ENCODE measurements at places on chromosomes 7 and 10. TPM values are rescaled to one million over a fixed set of nuclear protein-coding genes. Genes with fewer than 3 reads are reported as not detected.

Gene CCDC172
- not detected for total RNA-seq

Gene GLCCI1
- 20.5 TPM for total RNA-seq

DNA sequence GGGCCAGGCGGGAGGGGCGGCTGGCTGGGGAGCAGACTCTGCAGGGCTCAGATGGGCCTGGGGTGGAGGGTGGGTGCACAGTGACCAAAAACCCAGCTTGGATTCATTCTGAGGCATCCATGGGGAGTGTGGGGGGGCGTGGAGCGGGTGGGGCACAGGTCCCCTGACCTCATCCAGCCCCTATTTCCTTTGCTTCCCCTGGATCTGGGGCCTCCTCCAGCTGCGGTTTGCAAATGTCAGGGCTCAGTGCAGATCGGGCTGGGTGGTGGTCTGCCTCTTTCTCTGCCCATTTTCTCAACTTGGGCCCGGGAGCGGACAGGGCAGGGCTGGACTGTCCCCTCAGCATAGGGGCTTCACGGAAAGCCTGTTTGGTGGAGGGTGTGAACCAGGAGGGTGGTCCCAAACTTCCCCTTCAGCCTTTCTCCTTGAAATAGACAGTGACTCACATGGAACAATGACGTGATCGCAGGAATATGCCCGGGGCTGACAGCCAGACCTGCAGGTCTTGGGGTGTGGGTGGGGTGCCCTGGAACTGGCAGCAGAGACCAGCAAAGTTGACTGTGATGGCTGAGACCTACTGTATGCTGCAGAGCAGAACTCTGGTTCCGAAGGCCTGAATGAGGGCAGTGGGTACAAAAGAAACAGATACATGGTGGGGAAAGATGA is 72.9 kb upstream of the PODXL start:
- no peak for DNase-seq

GRCh38 chr10:93718937-93719725 is 16.7 kb upstream of the FRA10AC1 start:
- no peak for DNase-seq

GRCh38 chr7:47663851-47664250 is 81.9 kb upstream of the TNS3 start:
- DNase-seq: peak; percentile 54

- DNase-seq: no peak
Observed at GRCh38 chr7:112266595-112267270, 60.2 kb downstream of the ZNF277 start.

Gene PNLIPRP1
- 0.31 TPM for total RNA-seq

DNA sequence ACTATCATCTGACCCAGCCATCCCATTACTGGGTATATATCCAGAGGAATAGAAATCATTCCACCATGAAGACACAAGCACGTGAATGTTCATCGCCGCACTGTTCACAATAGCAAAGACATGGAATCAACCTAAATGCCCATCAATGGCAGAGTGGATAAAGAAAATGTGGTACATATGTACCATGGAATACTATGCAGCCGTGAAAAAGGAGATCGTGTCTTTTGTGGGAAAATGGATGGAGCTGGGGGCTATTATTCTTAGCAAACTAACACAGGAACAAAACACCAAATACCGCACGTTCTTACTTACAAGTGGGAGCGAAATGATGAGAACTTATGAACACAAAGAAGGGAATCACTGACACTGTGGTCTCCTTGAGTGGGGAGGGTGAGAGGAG is 9.8 kb upstream of the KNDC1 start:
- DNase-seq: no peak

Gene ASB10
- total RNA-seq: 4.9 TPM

Gene JAKMIP3
- 1.0 TPM for total RNA-seq

DNA sequence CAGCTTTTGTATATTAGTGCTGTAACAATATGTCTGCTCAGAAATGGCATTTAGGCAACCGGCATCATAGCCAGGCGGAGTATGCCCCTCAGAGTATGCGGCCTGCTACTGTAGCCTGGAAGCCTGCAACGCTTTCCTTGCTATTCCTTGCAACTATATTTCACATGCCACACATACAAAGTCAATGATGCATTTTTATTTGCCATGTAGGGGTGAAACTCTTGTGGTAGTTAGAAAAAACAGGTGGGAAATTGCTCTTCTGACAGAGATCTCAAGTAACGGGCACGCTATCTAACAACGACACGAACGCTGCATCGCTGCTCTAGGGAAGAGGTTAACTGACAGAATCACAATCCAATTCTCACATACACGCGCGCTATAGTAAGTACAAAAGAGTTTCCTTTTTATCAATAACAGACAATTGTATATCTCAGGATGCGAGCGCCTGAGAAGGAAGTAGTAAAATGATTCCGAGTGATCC is 5.9 kb downstream of the EBF3 start:
- DNase-seq: peak; percentile 84

Gene TSPAN12
- total RNA-seq: 53.9 TPM

Gene CHAT
- total RNA-seq: not detected

DNA sequence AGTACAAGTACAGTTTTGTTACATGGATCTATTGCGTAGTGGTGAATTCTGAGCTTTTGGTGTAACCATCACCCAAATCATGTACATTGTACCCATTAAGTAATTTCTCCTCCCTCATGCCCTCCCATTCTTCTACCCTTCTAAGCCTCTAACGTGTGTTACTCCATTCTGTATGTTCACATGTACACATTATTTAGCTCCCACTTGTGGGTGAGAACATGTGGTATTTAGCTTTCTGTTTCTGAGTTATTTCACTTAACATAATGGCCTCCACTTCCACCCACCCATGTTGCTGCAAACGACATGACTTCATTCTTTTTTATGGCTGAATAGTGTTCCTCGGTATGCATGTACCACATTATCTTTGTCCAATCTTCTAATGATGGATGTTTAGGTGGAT is 251.3 kb downstream of the CAMK1D start:
- no peak for DNase-seq

Gene C10orf143
- 0.82 TPM for total RNA-seq

DNA sequence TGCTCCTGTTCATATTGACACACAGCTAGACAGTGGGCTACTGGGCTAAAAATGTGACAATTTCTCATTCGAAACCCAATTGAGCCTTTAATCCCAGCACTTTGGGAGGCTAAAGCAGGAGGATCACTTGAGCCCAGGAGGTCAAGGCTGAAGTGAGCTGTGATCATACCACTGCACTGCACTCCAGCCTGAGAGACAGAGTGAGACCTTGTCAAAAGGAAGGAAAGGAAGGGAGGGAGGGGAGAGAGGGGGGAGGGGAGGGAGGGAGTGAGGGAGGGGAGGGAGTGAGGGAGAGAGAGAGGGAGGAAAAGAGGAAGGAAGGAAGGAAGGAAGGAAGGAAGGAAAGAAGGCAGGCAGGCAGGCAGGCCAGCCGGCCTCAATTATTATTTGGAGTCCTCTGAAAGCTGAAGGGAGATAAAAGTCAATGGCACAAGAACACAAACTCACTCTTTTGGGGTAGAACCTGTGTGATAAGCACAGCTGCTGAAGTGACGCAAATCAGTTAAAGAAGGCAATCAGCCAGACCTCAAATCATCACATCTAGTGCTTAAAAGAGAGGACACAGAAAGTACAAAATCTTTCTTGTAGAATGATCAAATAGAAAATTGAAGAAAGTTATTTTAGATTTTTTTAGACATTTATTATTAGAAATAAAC is 98.1 kb downstream of the CCDC71L start:
- DNase-seq: no peak

GRCh38 chr10:44682507-44682906 is 228.6 kb upstream of the TMEM72 start:
- peak; percentile 24 for DNase-seq

Gene COL17A1
- 130 TPM for total RNA-seq

- no peak for DNase-seq
Observed at GRCh38 chr10:72096115-72097000, 8.0 kb upstream of the SPOCK2 start.

DNA sequence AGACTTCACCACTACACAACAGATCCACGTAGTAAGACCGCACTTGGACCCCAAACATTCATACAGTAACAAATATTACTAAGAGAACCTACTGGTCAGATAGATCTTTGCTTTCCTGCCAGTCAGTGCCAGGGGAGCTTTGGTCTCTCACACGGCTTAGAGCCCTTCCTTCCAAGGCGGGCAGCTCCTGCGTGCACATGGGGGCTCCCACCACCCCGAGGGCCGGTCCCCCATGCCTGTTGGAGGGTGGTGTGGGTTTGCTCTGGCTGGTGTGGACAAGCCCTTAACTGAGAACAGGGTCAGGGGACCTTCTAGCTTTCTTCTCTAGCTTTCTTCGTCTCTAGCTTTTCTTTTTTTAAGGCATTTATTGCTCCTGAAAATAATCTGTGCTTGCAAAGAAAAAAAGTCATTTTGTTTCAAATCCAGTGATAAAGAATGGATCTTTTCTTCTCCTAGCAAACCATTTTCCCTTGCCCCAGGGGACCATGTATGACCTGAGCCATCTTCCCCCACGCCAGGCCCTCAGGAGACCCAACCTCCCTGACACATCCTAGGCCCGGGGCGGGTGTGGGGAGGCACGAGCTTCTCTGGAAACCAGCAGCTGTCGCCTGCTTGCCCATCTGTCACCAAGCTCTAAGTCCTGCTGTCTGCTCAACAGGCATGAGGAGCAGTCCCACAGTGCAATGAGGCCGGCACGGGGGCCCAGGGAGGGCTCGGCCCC is 591.1 kb downstream of the PTPRN2 start:
- DNase-seq: peak; percentile 64

Gene FOXI2
- total RNA-seq: not detected

DNA sequence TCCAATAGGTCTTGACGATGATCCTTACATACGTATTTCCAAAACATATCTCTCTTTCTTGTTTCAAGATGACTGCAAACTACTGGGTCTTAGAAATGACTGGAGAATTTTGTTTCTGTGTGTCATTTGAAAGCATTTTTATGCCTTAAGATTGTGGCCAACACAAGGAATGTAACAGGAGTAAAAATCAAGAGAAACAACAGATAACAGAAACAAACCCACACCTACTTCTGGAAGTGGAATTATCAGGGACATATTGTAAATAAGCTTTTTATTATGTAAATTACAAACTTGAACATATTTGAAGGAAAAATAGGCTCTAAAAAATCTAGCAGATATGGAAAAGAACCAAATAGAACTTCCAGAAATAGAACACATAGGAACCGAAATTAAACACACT is 195.6 kb downstream of the CYP26A1 start:
- DNase-seq: no peak

Gene ADAP1
- total RNA-seq: 1.6 TPM

Gene TMEM270
- total RNA-seq: not detected

DNA sequence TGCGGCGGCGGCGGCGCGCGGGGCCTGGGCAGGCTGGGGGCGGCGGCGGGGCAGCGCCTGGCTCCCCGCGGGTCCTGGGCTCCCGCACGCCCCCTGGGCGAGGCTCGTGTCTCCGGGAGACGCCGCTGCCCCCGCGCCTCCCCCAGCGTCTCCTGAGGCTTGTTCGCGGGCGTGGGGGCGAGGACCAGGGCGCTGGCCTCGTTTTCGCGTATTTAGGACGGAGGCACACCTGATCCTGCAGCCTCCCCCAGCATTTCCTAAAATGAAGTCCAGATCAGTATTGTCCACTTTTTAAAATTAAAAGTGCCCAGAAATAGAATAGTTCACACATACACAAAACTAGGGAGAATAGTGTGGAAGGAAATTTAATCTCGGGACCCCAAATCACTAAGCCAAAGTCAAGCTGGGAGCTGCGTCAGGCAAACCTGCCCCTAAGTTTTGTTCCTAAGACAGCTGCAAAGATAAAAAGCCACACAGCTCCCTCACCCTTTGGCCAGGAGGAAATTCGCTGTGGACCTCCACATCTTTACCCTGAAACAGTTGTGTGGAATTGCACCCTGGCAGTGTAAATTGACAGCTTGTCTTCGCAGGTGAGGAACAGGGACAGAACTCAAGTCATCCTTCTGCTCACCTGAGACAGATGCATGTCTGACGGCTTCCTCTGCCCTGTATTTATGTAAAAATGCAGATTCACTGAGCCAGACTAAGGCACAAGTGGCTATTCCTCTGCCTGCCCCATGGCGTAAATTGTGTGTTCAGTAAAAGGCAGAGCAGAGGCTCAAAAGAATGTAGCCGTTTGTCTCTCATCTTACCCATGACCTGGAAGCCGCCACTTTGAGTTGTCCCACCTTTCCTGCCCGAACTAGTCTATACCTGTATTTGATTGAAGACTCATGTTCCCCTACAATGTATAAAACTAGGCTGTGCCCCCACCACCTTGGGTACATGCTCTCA is 740 bp downstream of the GALNT11 start:
- DNase-seq: no peak

DNA sequence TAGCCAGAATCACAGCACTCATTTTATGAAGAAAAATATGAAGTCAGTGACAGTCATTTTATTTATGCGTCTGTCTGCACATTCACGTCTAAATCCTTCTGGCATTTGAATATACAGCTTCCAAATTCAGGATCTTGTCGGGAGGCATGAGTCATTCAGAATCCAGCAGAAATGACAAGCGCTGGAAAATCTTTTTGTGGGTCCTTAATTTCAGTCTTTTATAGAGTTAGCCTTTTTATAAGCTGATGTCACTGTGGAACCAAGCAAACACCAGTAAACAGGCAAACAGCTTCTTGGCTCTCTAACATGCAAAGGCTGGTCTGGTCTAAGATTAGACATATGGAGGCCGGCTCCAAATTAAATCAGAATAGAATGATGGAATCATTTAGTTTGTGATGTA is 388.2 kb upstream of the TEX47 start:
- no peak for DNase-seq

Gene IDE
- 23.9 TPM for total RNA-seq

Gene WNT2
- 2.7 TPM for total RNA-seq

DNA sequence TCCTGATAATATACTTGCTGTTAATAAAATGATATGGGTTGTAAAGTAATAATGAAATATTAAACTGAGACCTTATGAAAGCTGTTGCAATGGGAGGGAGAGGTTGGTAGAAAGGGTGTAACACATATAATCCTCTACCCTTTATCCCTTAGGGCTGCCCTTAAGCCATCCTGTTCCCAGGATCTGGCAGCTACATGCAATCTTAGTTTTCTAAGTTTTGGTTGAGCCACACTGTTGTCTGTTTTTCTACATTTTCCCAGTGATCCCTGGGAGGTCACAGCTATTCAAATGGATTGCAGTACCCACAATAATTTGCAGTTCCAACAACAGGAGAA is 6.3 kb downstream of the COA1 start:
- no peak for DNase-seq

DNA sequence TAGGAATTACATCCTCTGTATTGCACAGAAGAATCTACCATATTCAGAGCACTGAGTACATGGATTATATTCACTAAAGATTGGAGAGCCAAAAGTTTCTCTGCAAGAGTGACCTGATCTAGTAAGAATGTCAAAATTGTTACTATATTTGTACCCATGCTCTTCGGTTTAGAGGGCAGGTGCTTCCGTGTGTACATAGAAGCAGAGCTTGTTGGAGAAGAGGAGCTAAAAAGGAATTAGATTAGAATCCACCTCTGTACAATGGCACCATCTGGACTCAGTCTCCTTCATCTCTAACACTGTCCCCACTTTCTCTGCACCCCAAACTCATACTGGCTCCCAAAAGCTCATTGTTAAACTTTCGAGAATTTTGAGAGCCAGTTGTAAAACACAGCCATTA is 8.3 kb downstream of the CALD1 start:
- no peak for DNase-seq

Gene CALHM3
- not detected for total RNA-seq

GRCh38 chr7:84274029-84274638 is 79.5 kb upstream of the SEMA3A start:
- peak; percentile 22 for DNase-seq

GRCh38 chr7:107579554-107579884 is 527 bp upstream of the BCAP29 start:
- no peak for DNase-seq

All from tongue (tissue), 3 donors.